Hippocampal formation (tissue), 2 donors: ENCODE measurements at places on chromosomes 1 and 21.

GRCh38 chr21:45747802-45748445 lies 104.4 kb downstream of the PCBP3 start:
- no peak for DNase-seq

DNA sequence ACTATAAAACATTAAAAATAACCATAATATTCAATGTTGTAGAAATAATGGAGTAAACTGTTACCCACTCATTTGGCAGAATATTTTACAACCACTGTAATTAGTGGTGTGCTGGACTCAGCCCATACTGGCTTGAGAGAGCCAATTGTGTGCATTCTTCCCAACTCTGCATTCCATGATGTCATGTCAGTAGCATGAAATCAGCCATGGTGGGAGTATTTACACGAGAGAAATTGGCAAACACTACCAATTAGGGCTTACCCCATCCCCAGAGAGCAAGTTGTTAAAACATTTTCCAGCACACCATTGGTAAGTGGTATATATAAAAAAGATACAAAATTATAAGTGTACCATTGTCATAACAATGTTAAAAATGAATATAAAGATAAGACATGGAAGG lies 19.1 kb upstream of the QSOX1 start:
- no peak for DNase-seq

- no peak for DNase-seq
Measured at GRCh38 chr1:106785176-106785575, 271.3 kb upstream of the PRMT6 start.

GRCh38 chr1:211711315-211711705 lies 35.9 kb upstream of the NEK2 start:
- no peak for DNase-seq

- no peak for DNase-seq
Measured at GRCh38 chr21:21971384-21971783, 973.2 kb downstream of the NCAM2 start.

DNA sequence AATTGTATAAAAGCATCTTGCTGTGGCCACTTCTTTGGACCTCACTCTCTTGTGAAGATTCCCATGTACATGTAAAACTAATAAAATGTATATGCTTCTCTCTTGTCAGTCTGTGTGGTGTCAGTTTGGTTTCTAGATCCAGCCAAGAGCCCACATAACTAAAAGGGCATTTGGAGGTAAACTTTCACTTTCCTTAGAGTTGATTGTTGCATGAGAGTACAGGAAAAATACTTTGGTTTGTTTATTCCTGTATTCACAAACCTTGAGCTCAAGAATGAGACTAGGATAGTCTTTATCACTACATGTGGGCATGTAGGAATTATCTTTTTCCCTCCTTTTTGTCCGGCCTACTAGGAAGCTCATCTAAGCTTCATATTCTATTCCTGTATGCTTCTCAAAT lies 50.9 kb downstream of the KCTD3 start:
- DNase-seq, result no peak

GRCh38 chr1:174789399-174789798 lies 210.3 kb upstream of the CACYBP start:
- no peak for DNase-seq

- no peak for DNase-seq
Measured at GRCh38 chr1:186839041-186839400, 10.3 kb downstream of the PLA2G4A start.

DNA sequence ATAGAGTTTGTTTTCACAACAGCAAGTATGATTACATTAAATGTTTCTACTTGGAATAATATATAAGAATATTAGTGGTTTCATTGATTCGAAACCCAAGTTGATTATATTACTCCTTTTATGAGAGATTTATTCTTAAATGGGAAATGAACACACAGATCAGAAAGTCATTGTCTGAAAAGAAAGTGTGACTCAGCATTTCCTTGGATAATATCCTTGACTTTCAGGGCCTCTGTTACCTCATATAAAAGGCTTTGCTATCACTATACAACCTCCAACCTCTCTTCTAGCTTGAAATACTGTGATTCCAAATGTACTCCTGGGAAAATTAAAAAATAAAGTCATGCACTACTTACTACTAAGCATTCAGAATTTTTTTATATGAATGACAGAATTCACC lies 295.3 kb upstream of the LYPLAL1 start:
- no peak for DNase-seq

DNA sequence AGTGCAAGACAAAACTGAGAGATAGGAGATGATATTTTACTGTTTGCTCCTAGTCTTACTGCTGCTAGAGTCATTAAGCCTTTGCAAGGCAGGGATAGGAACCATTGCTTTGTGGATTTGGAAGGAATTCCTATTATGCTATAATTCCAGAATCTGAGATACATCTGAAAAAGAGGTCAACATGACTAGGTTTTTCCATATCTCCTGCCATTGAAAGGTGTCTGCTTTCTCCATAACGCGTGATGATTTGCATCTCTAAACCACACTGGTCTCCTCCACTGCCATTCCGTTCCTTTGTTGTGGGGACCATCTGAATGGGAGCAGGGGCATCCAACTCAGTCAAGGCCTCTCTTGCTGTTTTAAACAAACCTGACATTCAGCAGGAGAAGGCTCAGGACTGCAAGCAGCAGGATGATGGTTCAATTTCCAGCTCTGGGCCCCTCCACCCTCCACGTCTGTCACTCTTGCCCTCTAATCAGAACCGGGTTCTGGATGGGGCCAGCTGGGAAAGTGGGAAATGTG lies 45.2 kb downstream of the PLPP3 start:
- no peak for DNase-seq

- DNase-seq, result no peak
Measured at GRCh38 chr1:181101581-181102226, 13.2 kb downstream of the IER5 start.

- no peak for DNase-seq
Measured at GRCh38 chr1:97378596-97378995, 542.2 kb downstream of the DPYD start.

- no peak for DNase-seq
Measured at GRCh38 chr1:4510276-4510691, 144.1 kb upstream of the AJAP1 start.

DNA sequence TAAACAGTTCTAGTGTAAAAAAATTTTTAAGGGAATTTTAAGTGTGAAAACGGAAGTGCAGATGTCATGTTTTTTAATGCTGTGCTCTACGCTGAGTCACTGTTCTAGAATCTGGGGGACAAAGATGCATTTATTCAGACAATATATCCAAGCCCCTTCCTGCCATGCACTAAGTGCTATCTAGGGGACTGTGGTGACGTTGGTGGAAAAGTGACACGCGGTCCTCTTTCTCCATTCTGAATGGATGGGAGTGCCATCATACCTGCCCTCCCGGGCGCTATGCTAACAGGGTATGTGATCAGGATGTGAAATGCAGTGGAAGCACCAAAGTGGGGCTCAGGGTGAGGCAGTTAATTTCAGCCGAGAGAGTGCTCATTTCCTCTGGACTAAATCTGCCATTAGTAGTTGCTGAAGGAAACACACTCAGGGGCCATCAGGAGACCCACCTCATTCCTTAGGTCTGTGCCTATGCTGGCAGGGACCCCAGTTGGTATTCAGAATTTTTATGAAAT lies 6.6 kb downstream of the C1orf226 start:
- DNase-seq, result no peak

GRCh38 chr1:26915204-26915842 lies 1.5 kb upstream of the NR0B2 start:
- no peak for DNase-seq

DNA sequence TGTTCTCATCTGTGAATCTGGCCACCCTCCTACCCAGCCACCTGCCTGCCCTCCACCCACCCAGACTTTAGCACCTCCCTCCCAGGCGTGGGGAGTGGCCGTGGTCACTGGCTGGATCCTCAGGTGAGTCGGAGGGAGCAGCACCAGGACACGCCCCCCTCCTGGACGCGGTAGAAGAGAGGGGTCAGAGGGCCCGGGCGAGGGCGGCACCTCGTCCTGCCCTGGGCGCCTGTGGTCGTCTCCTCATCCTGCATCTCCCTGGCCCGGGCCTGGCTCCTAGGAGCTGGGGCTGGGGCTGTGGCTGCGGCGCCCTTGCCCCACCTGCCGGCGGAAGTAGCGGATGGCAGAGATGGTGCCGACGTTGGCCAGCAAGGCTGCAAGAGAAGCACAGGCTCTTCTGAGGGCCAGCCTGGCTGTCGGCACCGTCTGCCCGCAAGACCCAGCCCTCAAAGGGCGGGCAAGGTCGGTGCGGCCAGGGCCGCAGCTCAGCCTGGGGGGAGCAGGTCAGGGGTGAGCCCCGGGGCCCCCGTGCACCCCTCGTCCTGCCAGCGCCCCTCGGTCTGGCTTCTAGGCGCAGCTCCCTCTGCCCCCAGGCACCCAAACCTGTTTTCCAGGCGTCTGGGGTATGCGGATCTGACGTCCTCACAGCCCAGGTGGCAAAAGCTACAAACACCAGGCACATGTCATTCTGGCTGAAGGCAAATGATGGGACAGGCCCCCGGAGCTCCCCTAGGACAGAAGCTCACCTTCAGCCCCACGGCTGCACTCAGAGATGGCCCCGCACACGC lies 5.8 kb downstream of the PERM1 start:
- no peak for DNase-seq

DNA sequence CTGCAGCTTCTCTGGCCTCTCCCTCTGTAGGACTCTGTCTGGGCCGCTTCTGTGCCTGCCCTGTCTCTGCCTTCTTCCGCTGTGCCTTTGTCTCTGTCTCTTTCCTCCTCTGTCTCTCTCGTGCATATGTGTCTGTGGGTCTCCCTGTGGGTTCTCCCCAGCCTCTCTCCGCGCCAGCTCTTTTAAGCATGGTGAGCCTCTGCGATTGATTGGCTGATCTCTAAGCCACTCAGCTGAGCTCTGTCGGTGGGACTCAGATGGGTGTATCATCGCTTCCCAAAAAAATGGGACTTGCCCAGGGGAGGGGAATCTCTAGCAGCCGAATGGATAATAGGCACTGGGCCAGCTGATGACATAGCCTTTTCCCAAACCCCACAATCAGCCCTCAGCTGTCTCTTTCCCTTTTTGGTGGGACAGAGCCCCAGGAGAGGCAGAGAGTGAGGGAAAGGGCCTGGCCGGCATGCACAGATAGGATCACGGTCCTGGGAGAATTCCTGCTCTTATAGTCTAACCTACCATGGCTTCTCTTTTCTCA lies at the start of gene ADAMTS4:
Gene ADAMTS4 (minus strand): TSS at position 158 of the 535 bp plus-strand sequence. CDS start 427 bp downstream, outside the sequence.
- peak; percentile 83 for DNase-seq

- DNase-seq, result no peak
Measured at GRCh38 chr1:161933592-161934588, 89.8 kb downstream of the OLFML2B start.

DNA sequence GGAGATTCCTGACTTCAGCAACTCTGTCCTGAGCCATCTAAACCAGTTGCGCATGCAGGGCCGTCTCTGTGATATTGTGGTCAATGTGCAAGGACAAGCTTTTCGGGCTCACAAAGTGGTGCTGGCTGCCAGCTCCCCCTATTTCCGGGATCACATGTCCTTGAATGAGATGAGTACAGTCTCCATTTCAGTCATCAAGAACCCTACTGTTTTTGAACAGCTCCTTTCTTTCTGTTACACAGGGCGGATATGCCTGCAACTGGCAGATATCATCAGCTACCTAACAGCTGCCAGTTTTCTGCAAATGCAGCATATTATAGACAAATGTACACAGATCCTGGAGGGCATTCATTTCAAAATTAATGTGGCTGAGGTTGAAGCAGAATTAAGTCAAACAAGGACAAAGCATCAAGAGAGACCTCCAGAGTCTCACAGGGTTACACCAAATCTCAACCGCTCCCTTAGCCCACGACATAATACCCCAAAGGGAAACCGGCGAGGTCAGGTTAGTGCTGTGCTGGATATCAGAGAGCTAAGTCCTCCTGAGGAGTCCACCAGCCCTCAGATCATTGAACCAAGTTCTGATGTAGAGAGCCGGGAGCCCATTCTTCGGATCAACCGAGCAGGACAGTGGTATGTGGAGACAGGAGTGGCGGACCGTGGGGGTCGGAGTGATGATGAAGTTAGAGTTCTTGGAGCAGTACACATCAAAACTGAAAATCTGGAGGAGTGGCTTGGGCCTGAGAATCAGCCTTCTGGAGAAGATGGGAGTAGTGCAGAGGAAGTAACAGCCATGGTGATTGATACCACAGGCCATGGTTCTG lies 2.3 kb downstream of the ZBTB37 start:
- DNase-seq, result peak; percentile 6

DNA sequence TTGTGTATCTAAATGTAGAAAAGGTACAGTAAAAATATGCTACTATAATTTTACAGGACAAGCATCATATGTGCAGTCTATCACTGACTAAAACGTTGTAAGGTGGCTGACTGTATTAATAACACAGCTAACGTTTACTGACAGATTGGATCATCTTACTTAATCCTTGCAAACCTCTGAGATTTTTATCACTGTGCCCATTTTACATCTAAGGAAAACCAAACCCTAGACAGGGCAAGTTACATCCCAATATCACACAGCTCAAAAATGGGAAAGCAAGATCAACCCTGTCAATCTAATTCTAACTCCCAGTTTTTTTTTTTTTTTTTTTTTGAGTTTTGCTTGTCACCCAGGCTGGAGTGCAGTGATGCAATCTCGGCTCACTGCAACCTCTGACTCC lies 7.5 kb upstream of the RIT1 start:
- DNase-seq, result no peak

DNA sequence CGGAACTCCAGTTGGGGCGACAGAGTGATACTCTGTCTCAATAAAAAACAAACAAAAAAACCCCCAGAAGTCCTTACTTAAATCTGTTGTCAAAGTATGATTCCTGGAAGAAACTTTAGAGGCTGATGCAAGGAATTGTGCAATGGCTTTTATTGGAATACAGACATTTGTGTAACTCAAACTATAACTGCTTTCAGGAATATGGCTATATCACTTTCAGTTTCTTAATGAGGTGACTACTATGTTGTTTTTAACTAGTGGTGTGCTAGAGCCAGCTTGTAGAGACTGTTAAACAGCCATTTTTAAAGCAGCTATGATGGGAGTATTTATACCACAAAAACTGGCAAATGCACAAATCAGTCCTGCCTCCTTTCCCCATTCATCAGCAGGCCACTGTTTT lies 22.7 kb upstream of the DNAJC28 start:
- no peak for DNase-seq

GRCh38 chr21:45590246-45590725 lies 48.0 kb upstream of the SLC19A1 start:
- DNase-seq, result no peak

DNA sequence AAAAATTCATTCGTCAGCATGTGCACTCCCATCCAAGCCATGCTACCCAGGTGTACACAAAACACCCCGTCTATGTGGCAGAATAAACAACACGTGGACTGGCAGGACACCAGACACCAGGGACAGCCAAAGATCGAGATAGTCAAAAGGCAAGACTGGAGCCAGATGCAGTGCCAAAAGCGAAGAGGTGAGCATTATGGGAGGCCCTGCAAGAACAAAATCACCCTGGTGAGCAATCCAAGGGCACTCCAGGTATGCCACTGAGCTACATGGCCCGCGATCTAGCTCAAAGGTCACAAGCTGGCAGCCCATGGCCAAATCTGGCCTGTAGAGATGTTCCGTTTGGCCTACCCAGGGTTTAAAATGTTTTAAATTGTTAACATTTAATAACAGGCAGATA lies 33.7 kb downstream of the PLPP3 start:
- no peak for DNase-seq
